Stimulated activated CD4-positive, alpha-beta T cell treated with anti-CD3 and anti-CD28 coated beads, Interleukin-15, amount 100 ng/mL, for 1 hour (primary cell): ENCODE measurements at places on chromosomes 5 and 9.

- no peak for DNase-seq
Observed at GRCh38 chr5:143229896-143230675, 173.4 kb downstream of the NR3C1 start.

GRCh38 chr9:91131433-91131839 lies 230.3 kb downstream of the AUH start:
- DNase-seq: peak; percentile 31

DNA sequence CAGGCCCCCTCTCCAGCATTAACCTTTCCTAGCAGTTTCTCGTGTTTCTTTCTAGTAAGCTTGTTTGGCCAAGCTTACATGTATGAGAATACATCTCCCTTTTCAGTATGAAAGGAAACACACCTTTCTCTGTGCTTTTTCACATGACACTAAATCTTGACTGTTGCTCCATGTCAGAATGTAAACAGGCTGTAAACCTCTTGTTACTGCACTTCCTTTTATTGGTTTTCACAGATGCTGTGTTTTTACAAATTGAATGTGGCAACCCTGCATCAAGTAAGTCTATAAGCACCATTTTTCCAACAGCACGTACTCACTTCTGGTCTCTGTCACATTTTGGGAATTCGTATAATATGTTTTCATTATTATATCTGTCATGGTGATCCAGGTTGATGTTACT lies 2.2 kb upstream of the CANX start:
- no peak for DNase-seq

- no peak for DNase-seq
Observed at GRCh38 chr5:36403632-36404311, 102.1 kb upstream of the RANBP3L start.

DNA sequence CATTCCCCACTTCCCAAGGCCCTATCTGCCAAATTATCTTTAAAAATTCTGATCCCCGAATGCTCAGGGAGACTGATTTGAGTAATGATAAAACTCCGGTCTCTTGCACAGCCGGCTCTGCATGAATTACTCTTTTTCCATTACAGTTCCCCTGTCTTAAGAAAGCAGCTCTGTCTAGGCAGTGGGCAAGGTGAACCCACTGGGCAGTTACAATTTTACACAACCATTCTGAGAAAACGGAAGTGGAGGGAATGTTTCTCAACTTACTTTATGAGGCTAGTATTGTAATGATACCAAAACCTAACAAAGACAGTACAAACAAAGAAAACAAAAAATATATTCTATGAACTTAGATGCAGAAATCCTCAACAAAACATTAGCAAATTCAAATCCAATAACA lies 100.0 kb downstream of the MCTP1 start:
- no peak for DNase-seq

DNA sequence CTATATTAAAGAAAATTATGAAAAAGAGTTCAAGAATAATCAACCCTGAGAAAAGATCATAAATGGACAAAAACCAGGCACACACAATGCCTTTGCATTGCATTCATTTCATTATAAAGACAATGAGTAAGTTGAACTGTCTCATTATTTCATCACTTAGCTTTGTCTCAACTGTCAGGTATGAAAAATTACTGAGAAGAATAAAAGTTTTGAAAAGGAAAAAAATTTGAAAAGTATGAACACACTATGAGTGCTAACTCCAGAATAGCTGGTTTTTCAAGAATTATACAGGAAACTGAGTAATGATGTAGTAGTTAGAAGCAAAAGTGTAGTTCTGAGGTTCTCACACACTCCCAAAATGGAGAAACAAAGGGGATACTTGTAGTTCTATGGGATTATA lies 16.3 kb upstream of the ANXA1 start:
- no peak for DNase-seq

- DNase-seq: no peak
Observed at GRCh38 chr5:75823811-75824210, 106.6 kb upstream of the POC5 start.

DNA sequence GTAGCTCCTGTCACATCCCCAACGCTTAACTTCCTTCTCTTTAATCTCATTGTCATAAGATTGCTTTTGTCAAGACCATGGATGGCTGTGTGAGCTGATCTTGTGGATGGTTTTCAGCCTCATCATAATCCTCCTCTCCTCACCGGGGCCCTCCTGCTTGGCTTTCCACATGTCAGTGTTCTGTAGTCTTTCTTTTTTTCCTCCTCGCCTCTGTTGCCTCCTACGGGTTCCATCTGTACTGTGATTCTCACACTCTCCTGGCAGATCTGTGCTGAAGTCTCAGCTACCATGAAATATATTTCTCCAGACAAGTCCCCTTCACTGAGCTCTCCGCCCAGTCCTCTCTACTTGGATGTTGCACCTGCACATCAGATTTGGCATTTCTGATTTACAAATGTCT lies 34.9 kb upstream of the FAM120AOS start:
- DNase-seq: no peak

DNA sequence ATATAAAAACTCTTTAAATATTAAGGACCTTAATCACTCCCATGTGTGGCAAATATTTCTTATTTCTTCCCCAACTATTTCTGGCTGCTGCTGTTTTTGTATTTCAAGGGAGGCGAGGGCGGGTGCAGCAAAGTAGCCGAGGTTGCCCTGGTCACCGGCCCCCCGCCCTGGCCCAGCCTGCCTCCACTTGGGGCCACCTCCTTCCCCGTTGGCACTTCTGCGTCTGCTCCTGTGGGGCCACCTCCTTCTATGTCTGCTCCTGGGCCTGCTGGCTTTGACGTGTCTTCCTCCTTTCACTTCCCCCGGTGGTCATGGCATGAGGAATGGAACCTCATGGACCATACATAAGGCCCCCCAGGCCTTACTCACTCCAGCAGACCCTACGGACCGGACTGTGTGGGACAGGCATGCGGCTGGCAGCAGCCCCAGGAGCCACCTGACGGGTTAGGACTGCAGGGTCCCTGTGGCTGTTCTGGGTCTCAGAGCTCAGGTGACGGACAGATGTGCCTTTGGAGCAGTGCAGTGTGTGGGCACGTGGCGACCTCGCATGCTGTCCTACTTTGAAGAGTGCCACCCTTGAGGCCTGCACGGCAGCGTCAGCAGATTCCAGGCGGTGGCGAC lies 5.8 kb upstream of the ENTPD8 start:
- DNase-seq: no peak

GRCh38 chr9:119221276-119221675 lies 148.0 kb downstream of the BRINP1 start:
- no peak for DNase-seq

DNA sequence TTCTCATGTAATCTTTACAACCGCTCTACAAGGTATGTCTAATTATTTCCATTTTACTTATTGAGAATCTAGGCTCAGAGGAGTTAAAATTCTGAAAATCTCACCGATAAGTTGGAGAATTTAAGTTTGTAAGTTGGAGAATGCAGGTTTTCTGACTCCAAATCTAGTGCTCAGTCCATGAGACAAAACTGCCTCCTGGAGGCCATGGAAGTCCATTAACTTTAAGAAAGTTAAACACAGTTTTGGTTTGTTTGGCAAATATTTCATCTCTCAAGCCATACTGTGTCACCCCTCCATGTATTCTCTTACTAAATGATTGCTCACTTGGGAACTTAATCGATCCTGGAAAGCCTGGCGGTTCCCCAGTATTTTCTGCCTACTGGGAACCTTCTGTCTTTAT lies 52.6 kb downstream of the INIP start:
- DNase-seq: no peak

DNA sequence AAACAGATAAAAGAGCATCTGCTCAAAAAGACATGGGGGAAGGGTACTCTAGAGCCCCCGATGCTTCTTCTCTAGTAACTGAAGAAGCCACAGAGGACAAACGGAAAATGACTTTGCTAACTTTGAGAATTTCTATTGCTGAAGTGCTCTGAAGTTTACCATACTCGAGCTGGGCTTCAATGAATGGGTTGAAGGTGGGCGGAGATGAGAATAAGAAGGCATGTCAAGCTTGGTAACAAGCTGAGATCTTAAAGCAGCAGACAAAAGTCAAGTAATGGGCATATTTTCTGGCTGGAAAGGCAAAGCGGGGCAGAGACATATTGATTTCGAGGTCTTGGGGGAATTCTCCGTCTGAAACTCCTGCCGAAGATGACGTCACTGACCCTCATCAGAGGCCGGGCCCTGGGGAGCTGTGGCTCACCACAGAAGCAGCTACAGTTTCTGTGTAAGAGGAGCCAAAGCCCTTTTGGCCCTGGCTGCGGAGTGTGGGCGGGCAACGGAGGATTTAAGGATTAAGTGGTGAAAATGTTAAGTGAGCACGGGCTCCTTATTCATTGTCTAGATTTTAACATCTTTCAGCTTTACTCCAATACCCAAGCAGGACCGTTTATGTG lies 115.8 kb upstream of the SLIT3 start:
- no peak for DNase-seq

GRCh38 chr9:110260911-110261310 lies 4.6 kb upstream of the TXN start:
- no peak for DNase-seq
